Midbrain (tissue), 1 donor: ENCODE measurements at places on chromosomes 12 and 14.

GRCh38 chr12:3530548-3530947, 39.5 kb downstream of the PRMT8 start:
- no peak for DNase-seq

DNA sequence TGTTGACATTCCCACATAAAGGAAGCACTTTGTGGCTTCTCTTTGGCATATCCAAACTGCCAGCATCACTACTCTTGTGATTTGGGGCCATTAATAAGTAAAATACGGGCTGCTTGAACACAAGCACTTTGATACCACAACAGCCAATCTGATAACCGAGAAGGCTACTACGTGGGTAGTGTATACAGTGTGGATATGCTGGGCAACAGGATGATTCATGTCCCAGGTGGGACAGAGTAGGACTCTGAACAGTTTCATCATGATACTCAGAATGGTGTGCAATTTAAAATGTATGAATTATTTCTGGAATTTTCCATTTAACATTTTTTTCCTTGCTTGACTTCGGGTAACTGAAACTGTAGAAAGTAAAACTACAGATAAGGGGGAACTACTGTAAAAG, 225.0 kb upstream of the DDHD1 start:
- no peak for DNase-seq

DNA sequence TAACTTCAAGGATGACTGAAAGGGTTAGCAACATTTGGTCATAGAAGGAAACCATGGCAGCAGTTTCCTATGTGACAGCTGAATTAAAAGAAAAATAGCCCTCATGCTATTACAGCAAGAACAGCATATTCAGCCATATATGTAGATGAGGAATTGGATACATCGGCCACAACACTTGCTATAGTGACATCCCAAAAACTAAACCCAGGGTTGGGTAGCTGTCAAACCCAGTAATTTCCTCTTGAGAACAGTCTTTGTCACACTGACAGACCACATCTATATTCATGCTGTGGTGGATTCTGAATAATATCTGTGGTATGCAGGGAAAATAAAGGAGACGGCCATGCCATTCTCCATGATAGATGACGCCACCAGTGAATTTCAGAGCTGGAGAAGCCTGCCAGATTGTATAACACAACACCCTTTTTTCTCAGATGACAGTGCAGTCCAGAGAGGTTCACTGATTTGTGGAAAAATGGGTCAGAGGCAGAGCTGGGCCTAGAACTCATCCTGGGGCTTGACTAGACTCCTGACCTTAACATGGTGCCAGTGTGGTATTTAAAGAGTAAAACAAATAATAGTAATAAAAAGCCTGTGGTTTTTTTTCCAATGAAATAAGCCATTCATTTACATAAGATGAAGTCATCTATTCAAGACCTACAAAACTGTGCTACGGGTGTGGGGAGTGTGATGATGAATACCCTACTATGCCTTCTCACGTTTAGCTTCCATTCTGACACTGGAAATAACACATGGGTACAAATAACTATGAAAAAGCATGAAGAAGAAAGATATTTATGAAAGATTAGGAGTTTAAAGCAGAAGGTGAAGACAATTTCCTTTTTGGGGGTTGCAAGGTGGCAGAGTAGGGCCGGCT, 32.3 kb downstream of the EFCAB11 start:
- peak; percentile 35 for DNase-seq

DNA sequence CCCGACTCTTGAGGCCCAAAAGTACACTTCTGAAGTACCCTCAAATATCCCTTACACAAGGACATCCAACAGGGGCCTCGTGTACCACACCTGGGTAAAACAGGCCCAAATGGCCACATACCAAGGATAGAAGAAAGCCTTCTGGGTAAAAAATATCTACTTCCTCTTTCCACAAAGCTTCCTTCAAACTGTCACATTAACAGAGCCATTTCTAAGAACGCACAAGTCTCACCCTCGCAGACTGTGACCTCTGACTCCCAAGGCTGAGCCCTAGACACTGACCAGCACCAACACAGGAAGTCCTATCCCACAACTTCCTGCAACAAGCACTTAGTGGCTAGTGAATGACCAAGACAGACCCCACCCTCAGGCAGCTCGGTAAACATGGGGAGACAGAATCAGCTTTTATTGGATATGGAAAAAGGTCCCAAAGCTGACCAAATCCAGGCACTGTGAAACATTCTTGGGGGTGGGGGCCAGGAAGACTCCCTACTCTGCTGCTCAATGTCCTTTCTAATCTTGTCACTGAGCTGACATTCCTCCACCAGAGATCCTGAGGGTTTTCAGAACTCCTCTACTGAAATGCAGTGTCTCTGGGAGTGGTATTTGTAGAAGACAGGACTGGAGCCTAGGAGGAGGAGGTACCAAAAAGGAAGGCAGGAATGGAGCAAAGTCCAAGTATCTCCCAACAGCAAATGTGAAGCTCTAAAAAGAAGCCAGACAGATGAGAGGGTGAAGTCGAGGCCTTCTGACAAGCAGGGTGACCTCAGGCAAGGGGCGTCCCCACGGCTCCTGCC, 15.9 kb downstream of the KCTD10 start:
- peak; percentile 20 for DNase-seq

GRCh38 chr12:7915661-7916403, 20.2 kb downstream of the SLC2A3 start:
- no peak for DNase-seq

DNA sequence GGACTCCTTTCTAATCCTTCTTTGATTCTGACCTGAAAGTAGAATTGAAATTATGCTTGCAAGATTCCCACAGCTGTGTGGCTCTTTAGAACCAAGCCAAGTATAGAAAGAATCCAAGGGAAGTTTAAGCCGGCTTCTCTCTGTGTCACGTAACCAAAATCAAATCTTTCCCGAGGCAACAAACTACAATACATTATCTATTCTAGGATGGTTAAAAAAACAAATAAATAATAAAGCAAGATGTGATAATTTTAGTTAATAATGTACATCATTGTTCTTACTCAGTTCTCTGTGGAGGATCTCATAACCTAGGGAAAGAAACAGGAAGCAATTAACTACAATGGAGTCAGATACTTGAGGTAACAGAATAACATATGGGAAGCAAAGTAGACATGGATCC, 78.1 kb upstream of the ST8SIA1 start:
- no peak for DNase-seq

DNA sequence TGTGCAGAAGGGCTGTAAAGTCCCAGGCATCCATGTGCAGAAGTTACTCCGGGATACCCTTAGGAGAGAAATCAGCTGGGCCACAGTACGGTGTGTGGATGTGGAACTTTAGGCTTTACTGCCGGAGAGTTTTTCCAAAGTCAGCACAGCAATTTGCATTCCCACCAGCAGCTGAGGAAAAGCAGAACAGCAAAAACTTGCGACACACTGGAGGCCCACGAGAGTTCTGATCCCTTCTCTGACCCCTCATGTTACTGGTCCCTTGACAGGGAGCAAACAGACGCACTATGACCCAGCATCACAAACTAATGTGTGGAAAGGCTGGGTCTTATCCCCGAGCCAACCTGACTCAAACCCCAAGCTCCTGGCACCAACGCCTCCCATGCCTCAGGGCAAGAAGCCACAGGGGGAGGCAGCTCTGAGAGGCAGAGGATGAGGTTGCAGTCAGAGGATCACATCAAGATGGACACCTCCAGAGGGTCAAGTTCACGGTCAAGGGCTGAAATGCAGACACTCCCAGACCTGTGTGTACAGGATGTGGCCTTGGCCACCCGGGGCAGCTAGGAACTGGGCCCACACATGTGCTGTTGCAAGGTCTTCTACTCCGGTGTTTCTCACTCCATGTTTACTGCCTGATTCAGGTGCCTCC, 38.6 kb downstream of the CCDC88C start:
- no peak for DNase-seq

DNA sequence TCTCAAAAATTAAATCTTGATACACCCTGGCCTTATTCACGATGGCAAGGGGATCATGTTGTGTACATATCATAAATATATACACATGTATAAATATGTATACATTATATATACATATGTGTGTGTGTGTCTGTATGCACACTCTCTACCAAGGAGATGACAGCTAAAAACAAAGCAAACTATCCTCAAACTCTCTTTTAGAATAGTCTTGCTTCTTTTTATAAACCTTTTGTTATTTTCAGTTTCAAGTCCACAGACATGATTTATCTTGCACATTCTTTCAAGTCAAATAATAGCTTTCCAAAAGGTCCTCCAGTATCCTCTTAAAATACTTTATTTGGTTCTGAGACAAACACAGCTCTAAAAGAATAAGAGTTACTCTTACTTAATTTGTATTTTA, 8.4 kb downstream of the ANO6 start:
- DNase-seq = no peak

GRCh38 chr14:24892497-24893051, 157.4 kb downstream of the STXBP6 start:
- no peak for DNase-seq

GRCh38 chr14:25516838-25517237, 466.9 kb upstream of the STXBP6 start:
- DNase-seq = peak; percentile 2

GRCh38 chr12:68158432-68158831, 1.1 kb downstream of the IFNG start:
- no peak for DNase-seq

DNA sequence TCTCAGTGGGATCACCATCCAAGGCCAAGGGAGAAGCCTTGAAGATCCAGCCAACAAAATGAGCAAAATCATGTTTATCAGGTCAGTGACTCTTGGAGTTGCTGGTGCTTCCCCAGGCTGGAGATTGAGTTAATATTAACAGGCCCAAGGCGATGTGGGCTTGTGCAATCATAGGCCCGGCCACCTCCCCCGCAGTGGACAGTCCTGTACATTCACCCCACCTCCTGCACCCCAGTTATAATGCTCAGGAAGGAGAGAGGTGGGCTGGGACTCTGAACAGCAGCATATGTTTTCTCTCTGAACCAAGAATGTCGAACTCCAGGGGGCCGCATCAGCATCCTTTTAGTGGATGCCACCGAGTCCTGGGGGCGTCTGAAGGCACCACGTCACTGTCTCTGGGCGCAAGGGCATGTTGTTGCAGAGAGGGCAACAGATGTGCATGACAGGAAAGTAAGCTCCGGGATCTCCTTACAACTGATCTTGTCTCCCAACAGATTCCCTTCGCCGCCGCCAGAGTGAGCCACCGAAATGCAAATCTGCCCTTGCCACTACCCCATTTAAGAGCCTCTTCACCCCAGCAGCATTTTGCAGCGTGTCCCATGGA, 32.2 kb upstream of the SERPINA6 start:
- peak; percentile 4 for DNase-seq

GRCh38 chr14:106210650-106211049, 684.3 kb downstream of the TMEM121 start:
- no peak for DNase-seq

- DNase-seq = peak; percentile 45
Observed at GRCh38 chr14:75561013-75561432, 17.4 kb upstream of the FLVCR2 start.

GRCh38 chr12:95997911-95998510, 1.9 kb upstream of the HAL start:
- no peak for DNase-seq

DNA sequence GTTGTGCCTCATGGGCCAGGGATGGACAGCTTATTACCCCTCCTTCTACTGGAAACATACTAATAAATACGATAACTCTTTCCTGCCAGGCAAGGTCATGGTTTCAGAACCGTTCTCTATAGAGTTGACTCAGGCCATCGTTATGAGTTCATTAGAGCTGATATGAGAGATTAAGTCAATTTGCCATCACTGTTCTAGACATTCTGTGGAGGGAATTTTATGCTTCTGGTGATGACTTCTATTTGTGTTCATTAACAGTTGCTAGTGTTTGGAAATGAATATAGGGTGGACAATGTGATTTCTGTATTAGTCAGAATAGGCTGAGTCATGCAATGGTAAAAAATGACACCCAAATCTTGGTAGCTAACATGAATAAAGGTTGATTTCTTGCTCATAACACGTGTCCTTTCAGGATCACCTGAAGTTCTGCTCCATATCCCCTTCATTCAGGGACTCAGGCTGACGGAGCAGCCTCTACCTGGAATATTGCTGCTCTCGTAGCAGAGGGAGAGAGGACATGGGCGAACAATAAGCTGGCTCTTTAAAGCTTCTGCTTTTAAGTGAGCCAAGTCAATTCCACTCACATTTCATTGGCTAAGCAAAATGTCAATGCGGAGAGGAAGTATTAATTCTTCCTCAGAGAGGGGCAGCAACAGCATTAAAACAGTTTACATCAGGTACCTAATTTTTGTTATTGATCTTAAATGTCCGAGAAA, 18.5 kb upstream of the TBPL2 start:
- DNase-seq = no peak

DNA sequence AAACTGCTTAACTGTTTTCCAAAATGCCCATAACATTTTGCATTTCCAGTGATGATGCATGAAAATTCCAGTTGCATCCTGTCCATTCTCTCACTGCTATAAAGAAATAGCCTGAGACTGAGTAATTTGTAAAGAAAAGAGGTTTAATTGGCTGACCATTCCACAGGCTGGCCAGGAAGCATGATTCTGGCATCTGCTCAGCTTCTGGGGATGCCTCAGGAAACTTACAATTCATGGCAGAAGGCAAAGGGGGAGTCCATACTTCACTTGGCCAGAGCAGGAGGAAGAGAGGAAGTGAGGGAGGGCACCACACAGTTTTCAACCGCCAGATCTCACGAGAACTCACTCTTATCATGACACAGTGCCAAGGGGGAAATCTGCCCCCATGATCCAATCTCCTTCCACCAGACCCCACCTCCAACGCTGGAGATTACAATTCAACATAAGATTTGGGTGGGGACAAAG, 18.2 kb upstream of the CLEC2D start:
- no peak for DNase-seq

DNA sequence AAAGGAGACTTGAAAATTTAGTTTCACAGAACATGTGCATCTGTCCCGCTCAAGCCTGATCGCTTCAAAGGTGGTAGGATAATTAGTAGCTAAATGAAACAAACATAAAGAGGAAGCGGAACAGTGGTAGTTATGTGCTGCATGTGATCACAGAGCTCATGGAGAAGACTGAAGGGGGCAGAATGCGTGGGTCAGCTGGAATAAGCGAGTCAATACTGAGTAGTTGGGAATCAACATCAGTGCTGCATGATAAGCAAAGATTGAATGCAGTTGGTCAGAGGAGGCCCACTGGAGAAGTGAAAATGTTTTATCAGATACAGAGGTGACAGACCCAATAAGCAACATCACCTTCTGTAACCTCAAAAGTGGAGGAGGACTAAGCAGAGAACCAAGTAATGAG, 95.1 kb upstream of the RFX4 start:
- no peak for DNase-seq

- no peak for DNase-seq
Observed at GRCh38 chr12:85392508-85392907, 112.5 kb downstream of the ALX1 start.

DNA sequence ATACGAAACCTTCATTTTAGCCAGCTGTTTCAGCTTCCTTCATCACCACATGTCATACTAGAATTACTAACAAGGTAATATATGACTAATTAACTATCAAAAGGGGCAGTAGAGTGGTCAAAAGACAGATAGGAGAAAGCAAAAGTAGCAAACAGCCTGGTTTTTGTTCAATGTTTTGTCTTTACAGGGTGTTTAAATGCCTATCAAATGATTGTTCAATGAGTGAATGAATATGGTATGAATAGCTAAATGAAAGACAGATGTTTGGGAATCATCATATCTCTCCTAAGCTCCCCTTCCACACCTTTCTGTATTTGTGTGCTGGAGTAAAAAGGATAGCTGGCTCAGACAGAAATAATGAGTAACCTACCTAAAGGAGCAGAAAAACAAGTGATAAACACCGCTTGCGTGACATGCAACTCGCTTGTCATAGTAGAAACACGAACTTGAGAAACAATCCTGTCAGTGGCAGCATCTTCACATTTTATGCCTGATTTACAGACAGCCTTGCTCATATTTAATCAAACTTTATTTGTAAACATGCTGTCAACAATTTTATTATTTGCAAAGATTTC, 34.2 kb downstream of the ABCC9 start:
- DNase-seq = no peak
